Posterior cingulate gyrus (tissue), 11 donors: ENCODE measurements at places on chromosomes 6 and 20.
A peak's percentile ranks its signal among the peaks of the same experiment; 100 is the strongest.

DNA sequence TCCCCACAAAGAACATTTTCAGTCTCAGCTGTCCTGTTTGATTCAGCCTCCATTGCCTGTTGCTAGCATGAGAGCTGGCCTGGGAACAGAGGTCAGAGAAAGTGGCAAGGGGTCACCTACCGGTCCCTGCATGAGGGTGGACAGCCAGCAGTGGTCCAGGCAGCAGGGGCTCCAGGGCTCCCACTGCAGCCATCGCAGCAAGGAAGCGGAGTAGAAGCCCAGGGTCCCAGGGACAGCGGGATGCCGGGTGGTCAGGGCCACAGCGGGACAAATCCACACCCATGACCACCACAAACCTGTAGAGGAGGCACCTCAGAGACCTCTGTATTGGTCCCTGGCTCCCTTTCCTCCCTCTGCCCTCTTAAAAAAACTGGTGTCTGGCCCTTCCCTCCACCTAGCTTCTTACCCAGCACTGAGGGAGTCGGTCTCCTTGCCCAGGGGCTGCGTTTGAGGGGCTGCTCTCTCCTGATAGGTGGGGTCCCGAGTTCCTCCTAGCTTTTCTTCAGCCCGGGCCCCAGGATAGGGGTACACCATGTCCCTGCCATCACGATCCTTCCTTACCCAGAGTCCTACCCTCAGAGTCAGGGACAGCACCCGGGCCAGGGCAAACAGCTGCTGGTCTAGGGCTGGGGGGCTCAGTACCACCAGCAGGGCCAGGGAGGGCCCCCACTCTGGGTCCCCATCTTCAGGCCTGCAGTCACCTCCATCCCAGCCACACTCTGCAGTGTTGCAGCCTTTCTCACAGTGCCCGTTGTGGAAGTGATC is 8.4 kb upstream of the GPSM3 start:
- no peak for DNase-seq

- no peak for DNase-seq
These were observed 1.2 kb downstream of the CHMP4B start for GRCh38 chr20:33812152-33812849.

- DNase-seq: no peak
These were observed 3.3 kb upstream of the COL9A3 start for GRCh38 chr20:62813588-62813987.

DNA sequence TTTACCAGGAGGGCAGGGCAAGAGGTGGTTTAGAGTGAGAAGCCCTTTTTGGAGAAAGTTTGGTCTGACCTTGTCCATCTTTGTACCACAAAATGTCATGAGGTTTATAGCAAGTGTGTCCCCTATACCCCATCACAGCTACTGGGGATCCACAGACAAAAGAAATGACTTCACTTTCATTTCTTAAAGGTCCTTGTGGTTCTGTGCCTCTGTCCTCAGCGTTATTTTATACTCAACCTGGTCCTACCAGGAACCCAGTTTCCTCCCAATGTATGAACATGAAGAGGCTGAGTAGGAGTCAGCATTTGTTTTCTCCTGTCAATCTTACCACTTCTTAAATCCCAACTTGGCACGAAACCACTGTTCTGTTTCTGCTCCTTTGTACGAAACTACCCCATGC is 157.6 kb downstream of the NFATC2 start:
- no peak for DNase-seq

- no peak for DNase-seq
These were observed 988 bp downstream of the TIAM2 start for GRCh38 chr6:154996016-154996590.

GRCh38 chr20:573414-574296 is 30.1 kb upstream of the CSNK2A1 start:
- no peak for DNase-seq

DNA sequence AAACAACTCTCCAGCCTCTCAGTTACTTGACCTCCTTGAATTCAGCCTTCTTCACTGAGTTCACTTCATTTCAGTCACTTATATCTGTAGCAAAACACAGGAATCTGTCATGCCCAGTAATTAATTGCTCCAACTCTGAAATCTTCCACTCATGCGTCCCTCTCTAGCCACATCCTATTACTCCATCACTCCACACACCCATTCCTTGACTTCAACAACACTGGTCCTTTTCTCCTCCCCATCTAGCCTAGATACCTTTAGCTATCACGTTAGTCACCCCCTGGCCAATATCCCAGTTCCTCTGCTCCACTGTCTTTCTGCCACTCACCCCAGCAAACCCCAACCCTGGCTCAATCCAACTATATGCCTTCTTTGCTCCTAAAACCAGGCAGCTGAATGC is 7.7 kb downstream of the ZHX3 start:
- no peak for DNase-seq

DNA sequence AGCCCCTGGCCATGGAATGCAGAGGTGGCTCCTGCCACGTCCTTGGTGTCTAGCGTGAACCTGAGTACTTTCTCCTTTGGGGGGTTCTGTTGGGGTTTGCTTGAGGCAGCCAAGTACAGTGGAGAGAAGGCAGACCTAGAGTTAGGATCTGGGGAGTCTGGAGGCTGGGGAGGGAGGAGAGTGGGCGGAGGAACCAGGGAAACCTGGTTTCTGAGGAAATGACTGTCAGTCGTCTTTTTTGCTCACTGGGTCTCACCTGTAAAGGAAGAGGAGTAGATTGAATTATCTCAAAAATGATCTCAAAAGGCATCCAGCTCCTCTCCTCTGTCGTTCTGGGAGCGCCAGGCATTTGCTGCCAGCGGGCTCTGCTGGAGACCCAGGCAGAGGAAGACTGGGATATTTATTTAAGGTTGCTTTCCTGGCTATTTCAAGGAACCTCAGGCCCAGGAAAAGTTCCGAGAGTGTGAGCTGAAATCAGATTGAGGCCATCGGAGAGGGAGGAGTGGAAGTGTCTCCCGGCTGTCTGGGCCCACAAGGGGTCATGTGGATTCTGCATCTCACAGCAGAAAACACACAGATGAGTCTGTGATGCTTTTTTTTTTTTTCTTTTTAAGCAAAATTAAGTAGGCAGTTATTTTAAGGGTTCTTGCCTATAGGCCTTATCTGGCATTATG is 16.1 kb downstream of the EPB41L1 start:
- DNase-seq: peak; percentile 65

DNA sequence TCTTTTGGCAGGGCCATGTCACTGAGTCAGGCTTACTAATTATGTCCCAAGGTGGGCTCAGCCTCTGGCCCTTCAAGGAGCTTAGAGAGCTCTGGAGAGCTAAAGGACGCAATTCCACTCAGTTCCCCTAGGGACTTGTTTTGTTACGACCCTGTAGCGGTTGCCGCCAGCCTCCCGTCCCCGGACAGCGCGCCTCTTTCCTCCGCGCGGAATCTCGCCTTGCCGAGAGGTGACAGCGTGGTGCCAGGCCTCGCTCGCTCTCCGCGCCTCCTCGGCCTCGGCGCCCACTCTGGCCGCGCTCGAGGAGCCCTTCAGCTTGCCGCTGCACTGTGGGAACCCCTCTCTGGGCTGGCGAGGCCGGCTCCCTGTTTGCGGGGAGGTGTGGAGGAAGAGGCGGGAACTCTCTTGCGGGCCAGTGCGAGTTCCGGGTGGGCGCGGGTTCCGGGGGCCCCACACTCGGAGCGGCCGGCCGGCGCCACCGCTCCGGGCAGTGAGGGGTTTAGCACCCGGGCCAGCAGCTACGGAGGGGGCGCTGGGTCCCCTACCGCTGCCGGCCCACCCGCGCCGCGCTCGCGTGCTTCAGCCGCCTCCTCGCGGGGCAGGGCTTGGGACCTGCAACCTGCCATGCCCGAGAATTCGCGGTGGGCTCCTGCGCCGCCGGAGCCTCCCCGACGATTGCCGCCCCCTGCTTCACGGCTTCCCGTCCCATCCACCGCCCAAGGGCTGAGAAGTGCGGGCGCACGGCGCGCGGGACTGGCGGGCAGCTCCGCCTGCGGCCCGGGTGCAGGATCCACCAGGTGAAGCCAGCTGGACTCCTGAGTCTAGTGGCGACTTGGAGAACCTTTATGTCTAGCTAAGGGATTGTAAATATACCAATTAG is 9.9 kb upstream of the ZNF311 start:
- DNase-seq: peak; percentile 81

GRCh38 chr6:51120016-51120415 is 301.3 kb downstream of the TFAP2B start:
- DNase-seq: no peak

GRCh38 chr6:108651340-108652227 is 90.9 kb downstream of the FOXO3 start:
- no peak for DNase-seq

GRCh38 chr6:44255105-44255808 is 2.1 kb downstream of the SLC35B2 start:
- peak; percentile 80 for DNase-seq

DNA sequence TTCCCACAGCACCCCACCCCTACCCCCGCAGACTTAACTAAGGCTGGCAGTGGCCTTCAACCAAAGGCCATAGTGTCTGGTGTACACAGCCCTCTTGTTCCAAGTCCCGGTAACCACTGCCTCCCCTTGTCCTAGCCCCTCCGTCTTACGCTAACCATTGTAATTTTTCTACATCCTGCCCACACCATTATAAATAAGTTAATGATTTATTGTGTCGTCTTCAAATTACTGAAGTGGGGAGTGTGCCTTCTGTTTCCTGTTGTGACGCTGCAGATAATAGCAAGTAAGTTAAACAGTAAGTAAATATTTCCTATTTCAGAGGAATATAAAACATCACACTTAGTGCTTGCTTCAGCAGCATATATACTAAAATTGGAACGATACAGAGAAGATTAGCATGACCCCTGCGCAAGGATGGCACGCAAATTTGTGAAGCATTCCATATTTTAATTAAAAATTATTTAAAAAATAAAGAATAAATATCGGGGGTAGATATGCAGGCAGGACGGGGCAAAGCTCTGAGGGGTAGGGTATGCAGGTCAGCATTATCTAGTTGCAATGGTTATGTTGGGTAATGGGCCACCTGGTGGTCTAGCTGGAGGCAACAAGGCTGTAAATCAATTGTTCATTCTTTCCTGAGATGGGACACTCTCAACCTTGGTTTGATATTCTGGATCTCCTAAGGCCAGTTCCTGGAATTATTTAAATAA is 15.1 kb downstream of the SRSF6 start:
- DNase-seq: no peak

DNA sequence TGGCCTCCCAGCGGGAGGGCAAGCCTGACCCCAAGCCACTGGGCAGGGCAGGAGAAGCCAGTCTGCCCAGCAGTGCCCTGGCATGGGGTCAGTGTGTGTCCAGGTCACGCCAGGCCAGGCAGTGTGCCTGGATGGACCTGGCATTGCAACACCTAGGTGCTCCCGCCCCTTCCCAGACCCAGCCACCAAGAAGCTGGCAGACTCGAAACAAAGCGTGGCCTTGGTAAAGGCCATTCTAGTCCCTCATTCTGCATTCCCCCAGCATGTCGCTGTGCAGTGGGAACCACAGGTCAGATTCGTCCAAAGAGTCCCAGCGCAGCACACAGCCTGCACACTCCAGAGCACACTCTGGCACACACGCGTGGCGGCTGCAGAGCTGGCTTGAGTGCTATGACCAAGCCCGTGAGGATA is 19.3 kb upstream of the APMAP start:
- no peak for DNase-seq

GRCh38 chr6:40077315-40077714 is 143.1 kb upstream of the MOCS1 start:
- DNase-seq: no peak

DNA sequence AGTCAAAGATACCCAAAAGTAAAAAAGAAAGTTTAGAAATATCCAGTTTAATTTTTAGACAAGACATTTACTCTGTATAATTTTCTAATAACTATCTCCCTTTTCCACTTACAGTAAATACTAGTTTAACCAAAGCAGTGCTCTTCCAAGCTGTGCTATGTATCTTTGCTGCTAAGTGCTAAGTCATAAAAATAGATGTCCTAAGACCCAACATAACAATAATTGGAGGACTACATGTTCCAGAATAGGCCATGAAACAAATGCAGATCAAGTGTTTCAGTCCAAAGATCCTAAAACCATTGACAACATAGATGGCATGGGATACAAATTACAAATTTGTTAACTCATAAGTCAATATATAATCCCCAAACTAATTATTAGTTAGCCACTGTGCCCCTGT is 111.1 kb downstream of the FAM83B start:
- no peak for DNase-seq

DNA sequence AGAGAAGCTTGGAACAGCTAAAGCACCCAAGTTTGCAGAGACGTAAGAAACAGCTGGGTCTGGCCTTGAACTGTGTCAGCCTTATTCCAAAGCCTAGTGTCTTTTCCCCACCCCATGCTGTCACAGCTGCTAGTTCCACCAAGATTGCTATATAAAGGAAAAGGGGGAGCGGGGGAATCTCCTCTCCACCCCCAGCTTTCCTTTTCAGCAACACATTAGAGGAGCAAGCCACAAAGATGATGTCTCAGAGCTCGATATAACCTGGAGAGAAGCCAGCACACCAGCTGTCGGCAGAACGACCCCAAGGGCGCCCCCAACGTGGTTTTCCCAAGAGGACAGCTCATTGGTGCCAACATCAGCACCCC is 36.5 kb downstream of the ATP9A start:
- DNase-seq: no peak

DNA sequence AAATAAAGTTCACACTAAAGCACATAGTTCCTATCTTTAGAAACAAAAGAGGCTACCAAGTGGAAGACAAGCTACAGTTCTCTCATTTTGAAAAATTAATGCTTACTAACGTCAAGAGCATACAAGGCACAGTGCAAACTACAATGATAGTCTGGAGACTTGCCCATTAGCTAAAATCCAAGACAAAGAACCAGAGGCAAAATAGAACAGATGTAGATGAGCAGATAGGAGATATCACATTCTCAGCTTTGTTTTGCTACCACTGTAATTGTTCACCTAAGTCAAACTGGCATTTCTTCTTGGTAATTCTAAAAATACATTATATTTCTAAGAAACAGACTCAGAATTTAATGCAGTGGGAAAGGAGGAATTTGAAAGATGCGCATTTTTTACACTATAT is 5.2 kb downstream of the TMEM30A start:
- no peak for DNase-seq
